Spleen (tissue), 13 donors: ENCODE measurements at places on chromosomes 12 and 14.

DNA sequence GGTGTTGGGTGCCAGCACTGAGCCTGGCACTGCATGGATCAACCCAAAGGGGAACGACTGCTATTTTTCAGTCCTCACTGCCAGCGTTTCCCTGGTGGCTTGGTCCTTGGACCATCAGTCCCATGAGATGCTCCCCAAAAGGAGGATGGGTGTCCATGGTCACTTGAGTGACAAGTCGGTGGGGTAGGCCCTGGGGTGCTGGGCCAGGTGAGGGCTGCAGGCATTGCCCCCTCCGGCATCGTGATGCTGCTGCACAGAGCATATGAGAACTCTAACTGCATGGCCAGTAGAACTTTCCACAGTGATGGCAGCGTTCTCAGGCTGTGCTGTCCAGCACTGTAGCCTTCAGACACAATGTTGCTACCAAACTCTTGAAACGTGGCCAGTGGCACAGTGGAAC lies 16.2 kb downstream of the SETD1B start:
- DNase-seq = no peak

- no peak for DNase-seq
Observed at GRCh38 chr14:77950371-77951063, 150.6 kb downstream of the ADCK1 start.

DNA sequence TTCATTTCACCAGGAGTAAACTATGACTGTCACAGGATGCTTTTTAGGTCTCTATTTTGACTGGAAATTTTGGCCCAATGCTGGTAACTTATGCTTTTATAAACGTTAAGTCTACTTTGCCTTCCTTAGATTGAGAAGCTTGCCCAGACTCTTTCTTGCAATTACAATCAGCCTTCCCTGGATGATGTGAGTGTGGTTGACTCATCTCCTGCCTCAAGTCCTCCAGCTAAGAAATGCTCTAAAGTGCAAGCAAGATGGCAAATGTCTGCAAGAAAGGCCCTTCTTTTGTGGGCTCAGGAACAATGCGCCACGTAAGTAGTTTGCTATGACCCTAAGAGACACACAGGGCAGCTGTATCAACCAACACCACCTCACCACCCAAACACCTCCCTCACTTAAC lies 96.9 kb downstream of the SYNE2 start:
- DNase-seq = no peak

DNA sequence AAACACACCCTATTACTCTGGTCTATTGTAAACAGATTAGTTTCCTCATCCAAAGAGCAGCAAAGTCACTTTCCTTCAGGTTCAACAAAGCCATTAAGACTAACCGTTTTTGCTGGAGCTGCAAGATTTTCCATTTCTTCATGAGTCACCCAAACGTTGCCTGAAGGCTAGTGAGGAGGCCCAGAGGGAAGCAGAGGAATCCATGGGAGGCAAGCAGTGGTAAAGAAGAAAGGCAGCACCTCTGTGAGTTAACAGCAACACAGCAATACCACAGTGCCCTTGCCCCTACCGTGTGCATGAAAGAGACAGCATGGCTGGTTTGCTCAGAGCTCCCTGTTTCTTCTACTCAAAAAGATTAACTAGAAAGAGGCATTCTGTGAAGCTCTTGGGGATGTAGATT lies 206.3 kb downstream of the ACSS3 start:
- DNase-seq = no peak

DNA sequence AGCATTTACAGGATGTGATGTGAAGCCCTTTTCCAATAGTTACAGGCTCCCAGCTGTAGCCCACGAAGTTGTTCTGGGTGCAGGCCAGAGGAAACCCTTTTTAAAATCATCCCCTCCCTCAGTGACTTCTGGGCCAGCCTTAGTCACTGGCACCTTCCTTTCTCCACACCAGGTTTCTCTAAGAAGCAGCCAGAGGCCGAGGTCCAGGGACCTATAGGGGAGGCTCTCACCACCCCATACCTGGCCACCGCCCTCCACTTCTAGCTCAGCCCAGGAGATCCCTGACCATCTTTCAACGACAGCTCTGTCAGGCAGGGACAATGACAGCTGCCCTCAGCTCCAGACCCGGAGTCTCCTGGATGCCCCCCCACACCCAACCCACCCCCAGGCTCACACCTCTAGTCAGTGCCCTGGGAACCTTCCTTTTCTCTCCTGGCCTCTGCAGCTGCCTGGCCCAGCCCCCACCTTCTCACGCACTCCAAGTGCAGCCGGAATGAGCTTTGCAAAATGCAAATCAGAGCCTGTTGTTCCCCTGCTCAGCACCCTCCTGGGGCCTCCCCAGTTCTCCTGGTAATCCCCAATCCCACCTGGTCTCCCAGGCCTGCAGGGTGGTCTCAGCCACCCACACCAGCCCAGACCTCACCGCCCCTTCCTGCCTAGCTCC lies 46.7 kb downstream of the TESC start:
- no peak for DNase-seq

- DNase-seq = peak; percentile 63
Observed at GRCh38 chr14:92970271-92970670, 47.3 kb downstream of the CHGA start.

DNA sequence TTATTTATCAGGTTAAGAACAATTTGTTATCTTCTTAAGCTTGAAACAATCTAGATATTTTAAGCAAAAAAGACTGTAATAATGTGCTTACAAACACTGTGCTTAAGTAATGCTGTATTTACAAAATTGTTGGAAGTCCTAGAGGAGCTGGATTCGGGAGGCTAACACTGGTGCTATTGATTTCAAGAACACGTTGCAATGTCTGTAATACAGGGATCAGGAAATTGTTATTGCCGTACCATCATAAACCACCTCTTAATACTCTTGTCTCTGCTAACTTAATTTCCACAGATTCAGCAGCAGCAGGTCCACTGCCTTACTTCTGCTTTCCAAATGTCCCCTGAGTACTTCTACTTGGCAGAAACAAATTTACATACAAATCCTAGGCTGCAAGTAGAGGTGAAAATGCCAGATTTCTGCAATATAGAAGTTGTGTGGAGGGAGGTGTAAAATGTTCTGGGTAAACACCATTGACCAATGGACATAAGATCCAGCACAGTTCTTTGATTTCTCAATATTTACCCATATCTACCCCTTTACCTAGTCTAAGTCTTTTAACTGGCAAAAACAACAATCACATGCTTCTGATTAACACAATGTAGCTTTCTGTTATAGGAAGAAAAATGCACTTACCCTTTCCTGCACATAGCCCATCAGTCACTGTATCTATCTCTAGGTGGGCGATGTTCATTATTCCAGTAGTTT lies 663.4 kb downstream of the TMTC2 start:
- no peak for DNase-seq

GRCh38 chr12:110995016-110995415 lies 74.6 kb upstream of the MYL2 start:
- DNase-seq = no peak

DNA sequence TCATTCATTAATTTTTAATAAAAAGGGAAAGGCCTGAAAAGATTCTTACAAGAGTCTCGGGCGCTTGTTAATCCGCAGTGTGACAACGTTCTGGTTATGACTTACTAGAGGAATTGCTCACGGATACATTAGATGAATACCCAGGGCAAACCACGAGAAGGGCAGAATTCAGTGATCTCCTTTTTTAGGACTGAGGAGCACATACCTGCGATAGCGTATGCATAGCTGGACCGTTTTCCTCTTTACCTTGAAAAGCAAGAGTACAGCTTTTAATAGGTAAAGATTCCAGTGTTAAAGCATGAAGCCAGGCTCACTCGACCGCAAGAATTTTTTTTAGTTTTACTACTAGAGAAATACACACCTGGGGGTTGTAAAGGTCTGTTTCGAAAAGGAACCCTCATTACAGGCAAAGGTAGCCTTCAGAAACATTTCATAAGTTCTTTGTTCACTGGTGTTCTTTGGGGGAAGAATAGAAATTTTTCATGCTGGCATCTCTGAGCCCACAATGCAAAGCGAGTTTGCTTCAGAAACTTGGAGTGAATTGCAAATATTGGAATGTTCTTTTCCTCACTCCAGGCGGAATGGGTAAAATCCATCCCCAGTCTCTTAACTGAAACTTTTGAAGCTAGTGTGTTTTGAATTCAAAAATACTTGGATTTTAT lies 953 bp downstream of the MAPK1IP1L start:
- no peak for DNase-seq

DNA sequence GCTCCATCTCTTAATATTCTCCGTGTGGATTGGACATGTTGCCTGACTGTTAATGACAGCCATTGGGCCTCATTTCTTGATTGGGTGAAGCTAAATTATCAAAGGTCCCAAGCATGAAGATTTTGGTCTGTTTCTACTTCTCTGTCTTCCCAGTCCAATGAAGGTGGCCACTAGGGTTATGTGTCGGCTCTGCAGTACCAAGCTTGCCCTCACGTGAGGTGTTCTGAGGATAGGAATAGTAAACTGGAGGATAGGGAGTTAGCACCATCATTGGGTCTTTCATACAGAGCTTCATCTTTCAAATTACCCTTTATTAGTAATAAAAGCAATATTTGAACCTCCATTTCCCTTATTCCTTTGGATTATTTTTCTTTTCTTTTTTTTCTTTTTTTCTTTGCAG lies 21.9 kb upstream of the BICD1 start:
- DNase-seq = no peak

- DNase-seq = no peak
Observed at GRCh38 chr14:51780741-51781140, 79.7 kb upstream of the GNG2 start.

GRCh38 chr12:109302358-109302757 lies 6.7 kb downstream of the FOXN4 start:
- no peak for DNase-seq
